ENCODE measurements at places on chromosomes 7 and 10.

DNA sequence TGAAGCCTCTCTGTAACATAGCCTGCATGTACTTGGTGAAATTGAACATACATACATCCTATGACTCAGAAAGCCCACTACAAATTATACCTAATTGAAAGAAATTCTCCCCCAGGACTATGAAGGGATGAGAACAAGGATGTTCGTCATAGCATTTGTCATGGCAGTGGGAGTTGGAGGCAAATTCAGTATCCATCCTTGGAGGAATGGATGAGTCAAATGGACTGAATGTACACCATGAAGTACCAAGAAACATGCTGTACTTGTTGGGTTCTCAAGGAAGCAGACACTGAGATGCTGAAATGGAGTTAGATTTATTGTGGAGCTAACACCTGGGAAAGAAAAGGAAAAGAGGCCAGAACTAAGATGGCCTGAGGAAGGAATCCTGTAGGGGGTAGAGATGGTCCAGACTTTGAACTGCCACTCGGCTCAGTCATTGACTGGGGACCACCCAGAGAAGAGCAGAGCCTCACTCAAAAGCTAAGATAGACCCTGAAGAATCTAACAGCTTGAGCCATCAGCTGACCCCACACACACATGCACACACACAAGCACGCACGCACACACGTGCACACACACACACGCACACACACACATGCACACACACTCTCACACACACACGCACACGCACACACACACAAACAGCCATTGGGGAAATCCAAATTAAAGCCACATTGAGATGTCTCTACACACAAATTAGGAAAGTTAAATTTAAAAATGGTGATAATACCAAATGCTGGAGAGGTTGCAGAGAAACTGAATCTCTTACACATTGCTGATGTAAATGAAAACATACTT is 22.3 kb downstream of the AOC1 start:
- DNase-seq: no peak

DNA sequence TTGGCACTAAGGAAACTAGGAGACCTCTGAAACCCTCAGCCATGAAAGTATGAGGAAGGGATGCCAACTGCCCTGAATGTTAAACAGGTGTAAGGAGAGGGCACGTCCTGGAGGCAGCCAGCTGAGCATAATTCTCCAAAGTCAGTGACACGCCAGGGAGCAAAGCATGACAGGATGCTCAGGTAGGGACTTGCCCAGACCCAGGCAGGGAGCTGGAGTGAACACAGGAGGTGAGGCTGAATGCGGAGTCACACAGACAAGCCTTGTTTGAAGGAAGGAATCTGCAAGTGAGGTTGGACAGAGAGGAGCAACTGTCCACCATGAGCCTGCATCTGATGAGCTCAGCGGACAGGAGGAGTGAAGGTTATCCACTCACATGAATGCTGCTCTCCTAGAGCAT is 41.5 kb downstream of the KLRG2 start:
- DNase-seq: no peak

- DNase-seq: no peak
Measured at GRCh38 chr10:22476601-22477321, 131.5 kb downstream of the SPAG6 start.

GRCh38 chr10:3006093-3006492 is 61.3 kb upstream of the PFKP start:
- no peak for DNase-seq

- no peak for DNase-seq
Measured at GRCh38 chr10:70542565-70542938, 60.0 kb downstream of the PRF1 start.

- DNase-seq: peak; percentile 42
Measured at GRCh38 chr7:124033095-124033806, 384 bp upstream of the TMEM229A start.

DNA sequence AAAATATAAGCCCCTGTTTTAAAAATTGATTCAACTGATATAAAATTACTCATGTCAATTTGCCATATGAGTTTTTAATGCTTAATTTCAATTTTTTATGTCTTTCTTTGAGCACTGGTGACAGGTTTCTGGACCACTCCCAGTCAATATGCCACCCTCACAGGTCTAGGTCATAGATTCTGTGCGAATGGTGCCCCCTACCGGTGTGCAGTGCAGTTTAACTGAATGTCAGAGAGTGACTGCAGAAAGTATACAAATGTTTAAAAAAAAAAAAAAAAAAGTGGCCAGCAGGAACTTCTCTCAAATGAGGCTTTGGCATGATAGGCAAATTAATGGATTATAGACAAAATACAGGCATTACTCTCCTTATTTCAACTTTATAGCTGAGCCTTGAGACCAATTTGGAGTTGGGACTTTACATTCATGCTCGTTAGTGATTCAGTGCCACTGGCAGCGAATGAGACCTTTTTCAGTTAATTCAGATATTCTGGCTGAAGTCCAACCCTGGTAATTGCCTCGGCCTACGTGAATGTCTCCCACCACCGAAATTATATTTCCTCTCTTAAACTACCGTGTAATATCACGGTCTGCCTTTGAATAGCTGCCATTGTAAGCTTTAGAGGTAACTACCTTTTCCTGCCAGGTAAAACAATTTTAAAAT is 427.6 kb downstream of the PHTF2 start:
- DNase-seq: peak; percentile 31

- no peak for DNase-seq
Measured at GRCh38 chr7:38870147-38870546, 38.8 kb downstream of the VPS41 start.

- no peak for DNase-seq
Measured at GRCh38 chr7:49817279-49817678, 43.8 kb downstream of the VWC2 start.

DNA sequence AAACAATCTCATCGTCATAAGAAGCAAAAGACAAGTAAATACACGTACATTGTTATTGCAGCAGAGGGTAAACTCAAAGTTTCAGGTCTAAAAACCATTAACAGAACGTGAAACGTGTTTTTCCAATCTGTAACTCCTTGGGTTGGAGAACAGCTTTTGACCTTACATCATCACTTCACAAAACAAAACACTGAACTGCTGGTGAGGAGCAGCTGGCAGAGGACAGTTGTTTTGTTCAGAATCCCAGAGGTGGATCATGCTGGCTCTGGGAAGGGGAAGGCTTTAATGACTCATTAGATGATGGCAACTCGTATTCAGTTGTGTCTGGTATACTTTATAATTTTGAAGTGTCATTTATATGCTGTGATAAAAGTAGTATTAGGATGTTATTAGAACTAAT is 923.0 kb upstream of the CELF2 start:
- DNase-seq: no peak

DNA sequence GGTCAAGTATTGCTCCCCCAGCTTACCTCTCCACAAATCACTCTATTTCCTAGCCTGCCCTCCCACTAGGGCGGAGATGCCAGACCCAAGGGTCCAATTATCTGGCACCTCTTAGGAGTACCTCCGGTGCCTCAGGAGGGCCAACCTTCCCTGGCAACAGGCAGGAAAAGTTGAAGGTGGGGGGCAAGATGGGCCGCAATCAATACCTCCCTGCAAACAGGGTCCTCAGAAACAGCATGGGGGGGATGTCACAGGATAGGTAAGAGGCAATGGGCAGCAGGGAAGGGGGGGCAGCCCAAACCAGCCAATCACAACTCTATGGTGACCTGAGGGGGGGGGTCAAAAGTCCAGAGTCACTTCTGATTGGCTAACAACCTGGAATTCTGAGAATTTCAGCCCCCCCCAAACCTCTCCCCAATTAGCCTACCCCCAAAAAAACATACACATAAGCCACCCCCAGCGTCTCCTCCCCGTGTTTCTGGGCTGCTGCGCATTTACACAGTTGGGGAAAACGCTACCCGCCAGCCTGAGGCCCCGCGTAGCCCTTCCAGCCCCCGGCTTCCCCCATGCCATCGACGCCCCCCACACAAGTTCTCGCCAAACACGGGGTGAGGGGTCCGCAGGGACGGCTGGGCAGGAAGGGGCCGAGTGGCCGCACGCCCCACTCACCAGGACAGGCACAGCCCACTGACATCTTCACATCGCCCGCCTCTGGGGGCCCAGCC is 589 bp downstream of the LDB1 start:
- DNase-seq: peak; percentile 83

- no peak for DNase-seq
Measured at GRCh38 chr7:8250547-8250946, 11.4 kb downstream of the ICA1 start.

DNA sequence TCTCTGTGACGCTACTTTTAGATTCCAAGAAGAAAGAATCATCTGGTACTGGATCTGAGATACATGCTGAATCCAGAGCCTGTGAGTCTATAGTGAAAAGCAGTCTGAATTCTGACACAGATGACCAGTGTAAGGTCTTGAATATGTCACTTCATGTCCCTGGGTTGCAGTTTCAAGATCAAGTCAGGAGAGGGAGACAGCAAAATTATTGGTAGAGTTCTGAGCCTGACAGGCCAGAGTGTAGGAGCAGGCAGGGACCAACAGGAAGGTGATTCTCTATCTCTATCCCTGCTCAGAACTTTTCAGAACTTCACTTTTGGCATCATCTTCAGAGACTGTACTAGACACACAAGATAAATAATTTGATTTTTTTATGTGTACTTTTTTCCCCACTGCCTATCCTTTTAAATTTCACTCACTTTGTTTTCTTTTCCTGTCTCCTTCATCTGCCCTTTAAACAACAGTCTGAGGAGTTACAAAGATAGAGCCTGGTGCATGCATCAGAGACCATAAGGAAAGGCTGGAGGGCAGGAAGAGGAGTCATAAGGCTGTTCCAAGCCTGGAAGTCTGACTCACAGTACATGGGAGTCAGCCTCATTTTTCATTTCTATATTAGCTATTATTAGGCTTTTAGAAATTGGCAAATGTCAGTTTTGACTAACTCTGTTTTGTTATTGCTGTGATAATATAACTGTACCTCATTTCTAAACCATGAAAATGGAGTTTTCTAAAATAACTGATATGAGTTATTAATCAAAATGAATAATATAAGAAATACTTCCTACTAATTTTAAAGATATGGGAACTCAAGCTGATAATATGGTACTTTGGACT is 120.2 kb upstream of the TMEM229A start:
- DNase-seq: no peak

GRCh38 chr10:5195727-5196374 is 786 bp upstream of the AKR1C4 start:
- no peak for DNase-seq

- no peak for DNase-seq
Measured at GRCh38 chr10:110083884-110084283, 76.1 kb downstream of the ADD3 start.

- no peak for DNase-seq
Measured at GRCh38 chr7:69652947-69653701, 54.8 kb downstream of the AUTS2 start.

GRCh38 chr10:16481052-16481728 is 40.5 kb downstream of the C1QL3 start:
- DNase-seq: no peak

- DNase-seq: no peak
Measured at GRCh38 chr7:23712368-23713284, 2.6 kb downstream of the STK31 start.

DNA sequence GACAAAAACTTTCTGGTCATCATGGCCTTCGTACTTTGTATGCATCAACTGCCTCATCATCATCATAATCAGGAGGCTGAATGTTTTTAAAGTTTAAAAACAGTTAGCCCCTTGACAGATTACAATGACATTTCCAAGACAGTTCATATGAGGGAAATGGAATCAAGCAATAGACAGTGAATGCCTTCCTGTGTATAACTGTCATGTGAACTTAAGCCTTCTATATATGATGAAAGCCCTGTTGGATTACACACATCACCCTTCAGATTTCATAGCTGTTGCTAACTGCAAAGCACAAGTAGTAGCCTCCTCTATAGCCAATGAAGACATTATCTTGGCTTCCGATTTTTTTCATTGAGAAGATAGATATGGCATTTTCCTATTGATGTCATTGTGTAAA is 154.0 kb downstream of the PLXDC2 start:
- no peak for DNase-seq

DNA sequence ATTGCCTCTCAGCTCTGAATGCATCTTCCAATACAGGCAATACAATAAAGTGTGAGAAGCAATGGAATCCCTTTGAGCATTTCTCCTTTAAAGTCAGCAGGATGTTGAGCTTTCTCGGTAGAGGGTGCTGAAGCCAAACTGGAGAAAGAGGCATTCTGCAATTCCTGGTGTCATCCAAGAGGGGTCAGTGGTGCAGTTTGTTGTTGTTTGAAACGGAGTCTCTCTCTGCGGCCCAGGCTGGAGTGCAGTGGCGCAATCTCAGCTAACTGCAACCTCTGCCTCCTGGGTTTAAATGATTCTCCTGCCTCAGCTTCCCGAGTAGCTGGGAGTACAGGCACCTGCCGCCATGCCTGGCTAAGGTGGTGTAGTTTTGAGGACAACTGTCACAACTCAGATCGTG is 486.5 kb downstream of the CALN1 start:
- no peak for DNase-seq

- DNase-seq: no peak
Measured at GRCh38 chr10:98563811-98564210, 117.1 kb upstream of the HPS1 start.

GRCh38 chr10:33100781-33101391 is 142.9 kb upstream of the ITGB1 start:
- no peak for DNase-seq

- DNase-seq: no peak
Measured at GRCh38 chr7:42314696-42315095, 77.7 kb upstream of the GLI3 start.

DNA sequence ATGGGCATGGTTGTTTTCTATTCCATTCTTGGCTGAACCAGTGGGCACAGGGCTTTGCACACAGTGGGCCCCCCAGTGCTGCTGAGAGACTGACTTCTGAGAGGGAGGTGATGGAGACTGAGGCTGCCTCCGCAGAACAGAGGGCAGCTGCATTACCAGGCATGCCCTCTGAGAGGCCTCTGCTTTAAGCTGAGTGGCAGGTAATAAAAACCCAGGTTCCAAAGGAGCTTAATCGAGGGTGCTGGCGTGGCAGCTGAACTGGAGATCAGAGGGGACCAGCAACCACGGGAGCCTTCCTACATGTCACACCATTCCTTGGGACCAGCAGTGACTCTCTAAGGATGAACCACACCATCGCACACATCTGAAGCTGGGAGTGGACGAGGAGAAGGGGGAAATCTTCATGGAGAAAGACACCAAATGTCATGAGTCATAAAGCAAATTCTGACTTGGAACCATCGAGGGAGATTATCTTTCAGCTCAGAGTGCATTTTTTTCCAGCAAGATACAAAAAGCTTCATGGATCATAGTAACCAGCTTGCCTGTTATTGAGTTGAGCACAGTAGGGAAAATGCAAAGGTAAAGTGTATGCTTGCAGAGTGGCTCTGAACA is 24.6 kb downstream of the HIPK2 start:
- no peak for DNase-seq

GRCh38 chr7:21947056-21947455 is 1.4 kb upstream of the CDCA7L start:
- no peak for DNase-seq

DNA sequence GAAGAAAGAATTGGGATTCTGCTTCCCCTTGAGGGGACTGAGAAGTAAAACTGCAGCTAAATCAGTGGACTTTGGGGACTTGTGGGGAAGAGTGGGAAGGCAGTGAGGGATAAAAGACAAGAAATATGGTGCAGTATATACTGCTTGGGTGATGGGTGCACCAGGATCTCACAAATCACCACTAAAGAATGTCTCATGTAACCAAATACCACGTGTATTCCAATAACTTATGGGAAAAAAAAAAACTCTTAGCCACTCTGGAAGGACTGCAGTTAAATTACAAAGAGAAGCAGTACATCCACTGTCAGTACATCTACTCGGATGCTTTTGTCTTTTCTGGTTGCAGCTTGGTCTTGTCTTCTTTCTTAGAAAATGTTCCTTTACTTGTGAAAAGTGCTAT is 27.4 kb upstream of the GOT1 start:
- no peak for DNase-seq

All from femur (tissue), 1 donor.